Stimulated activated CD8-positive, alpha-beta memory T cell treated with anti-CD3 and anti-CD28 coated beads, Interleukin-7, amount 100 ng/mL, for 1 hour (primary cell): ENCODE measurements at places on chromosomes 16 and 17.
A peak's percentile ranks its signal among the peaks of the same experiment; 100 is the strongest.

- no peak for DNase-seq
Measured at GRCh38 chr17:43040655-43041054, 15.6 kb downstream of the RND2 start.

- DNase-seq, result no peak
Measured at GRCh38 chr16:84868829-84869472, 49.2 kb downstream of the CRISPLD2 start.

DNA sequence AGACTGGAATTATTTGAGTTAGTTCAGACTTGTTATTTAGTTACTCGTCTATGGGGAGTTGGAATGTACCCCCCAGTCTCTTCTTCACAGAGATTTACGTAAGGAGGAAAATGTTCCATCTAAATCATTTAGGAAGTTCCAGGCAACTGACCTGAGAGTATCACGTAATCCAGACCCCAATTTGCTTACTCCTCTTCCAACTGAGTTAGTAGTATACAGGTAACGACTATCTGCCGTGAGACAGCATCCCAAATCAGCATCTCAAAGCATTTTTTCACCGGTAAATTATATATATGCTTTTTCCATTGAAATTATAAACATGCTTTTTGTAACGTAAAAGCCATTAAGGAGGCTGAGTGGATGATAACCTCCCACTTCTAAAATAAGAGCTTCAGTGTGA lies 214.3 kb upstream of the WSB1 start:
- DNase-seq, result no peak

DNA sequence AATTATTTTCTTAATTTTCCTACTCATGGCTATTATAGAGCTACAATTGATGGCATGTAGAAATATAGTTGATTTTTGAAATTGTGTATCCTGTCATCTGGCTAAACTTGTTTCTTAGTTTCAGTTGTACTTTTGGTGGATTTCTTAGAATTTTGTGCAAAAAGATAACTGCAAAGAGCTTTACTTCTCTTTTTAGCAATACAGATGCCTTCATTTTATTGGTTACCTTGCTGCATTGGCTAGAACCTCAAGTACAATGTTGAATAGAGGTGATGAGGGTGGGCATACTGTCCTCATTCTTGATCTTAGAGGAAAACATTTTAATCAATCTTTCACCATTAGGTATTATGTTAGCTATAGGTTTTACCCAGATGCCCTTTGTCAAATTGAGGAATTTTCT lies 67.9 kb downstream of the METRNL start:
- DNase-seq, result no peak

GRCh38 chr17:47119746-47120520 lies 69.2 kb downstream of the CDC27 start:
- no peak for DNase-seq

DNA sequence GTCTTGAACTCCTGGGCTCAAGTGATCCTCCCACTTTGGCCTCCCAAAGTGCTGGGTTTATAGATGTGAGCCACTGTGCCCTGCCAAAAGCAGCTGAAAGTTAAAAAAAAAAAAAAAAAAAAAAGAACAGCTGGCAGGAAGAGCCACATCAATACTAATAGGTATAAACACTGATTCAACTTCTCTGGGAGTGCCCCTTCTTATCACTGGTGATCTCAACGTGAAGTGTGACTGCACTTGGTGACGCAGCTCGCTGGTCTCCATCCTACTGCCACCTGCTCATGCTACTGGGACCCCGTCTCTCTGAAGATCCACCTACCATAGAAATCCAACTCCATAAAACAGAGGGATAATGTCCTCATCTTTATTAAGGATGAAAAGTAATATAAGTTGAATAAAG lies 40.8 kb downstream of the RNF157 start:
- DNase-seq, result no peak

DNA sequence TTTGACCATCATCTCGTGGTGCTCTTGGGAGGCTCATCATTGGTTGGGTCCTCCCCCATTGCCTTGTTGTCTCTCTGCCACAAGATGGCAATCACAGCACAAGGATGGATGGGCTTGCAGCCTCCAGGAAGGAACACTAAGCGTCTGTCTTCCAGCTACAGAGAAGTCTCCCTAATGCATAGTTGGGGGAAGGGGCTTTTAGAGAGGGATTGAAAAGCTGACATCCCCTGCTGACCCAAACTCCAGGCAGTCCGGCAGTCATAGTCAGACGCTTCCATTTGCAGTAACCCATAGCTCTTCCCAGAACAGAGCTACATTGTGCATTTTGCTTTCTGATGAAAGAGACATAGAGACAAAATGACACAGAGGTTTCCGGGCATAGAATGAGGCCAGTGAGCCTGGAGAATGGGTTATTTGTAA lies 111.4 kb downstream of the UTP18 start:
- DNase-seq, result peak; percentile 2

GRCh38 chr16:73713778-73714495 lies 582.7 kb upstream of the PSMD7 start:
- no peak for DNase-seq

DNA sequence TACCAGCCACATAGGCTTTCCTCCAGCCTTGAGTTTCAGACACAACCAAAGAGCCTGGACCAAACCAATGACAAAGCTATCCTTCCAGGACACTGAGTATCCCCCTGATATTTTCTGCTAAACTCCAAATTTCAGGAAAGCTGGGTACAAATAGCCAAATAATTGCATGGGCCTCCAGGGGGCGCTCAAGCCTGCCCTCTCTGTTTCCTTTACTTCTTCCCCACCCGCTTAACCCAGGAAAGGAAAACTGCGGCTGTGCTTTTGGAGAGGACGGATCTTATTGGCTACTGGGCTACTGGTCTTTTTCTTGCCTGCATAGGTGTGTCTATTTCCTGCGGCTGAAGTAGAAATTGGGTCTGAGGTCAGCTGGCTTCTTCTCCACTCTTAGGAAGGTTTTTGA lies 30.1 kb downstream of the GNGT2 start:
- DNase-seq, result peak; percentile 54

DNA sequence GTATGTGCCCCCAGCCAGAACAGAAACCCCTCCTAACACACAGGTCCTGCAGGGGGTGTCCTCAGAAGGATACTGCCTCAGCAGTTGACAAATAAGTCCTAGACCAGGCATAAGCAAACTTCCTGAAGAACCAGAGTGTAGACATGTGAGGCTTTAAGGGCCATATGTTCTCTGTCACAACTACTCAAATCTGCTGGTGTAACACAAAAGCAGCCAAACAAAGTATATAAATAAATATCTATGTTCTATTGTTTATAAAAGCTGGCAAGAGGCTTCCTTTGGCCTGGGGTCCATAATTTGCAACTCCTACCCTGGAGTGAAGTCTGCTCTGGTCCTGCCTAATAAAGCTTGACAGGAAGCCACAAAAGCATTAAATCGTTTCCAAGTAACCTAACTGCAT lies 9.9 kb downstream of the FAM83G start:
- DNase-seq, result no peak

DNA sequence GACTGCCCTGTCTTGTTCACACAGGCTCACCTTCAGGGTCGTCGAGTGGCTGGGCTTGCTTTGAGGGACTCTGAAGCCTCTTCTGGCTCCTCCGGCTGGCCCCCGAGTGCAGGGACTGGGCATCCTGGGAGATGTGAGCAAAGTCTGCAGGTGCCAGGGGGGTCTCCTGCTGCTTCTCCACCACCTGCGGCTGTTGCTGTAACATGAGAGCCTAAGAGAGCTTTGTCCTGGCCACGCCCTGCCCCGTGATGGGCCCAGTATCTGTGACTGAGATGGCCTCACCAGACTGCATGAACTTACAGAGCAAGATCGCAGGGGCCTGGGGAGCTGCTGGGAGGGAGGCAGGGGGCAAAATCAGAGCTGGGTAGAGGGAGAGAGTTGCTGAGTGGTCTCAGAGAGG lies 12.5 kb downstream of the ERN2 start:
- no peak for DNase-seq

DNA sequence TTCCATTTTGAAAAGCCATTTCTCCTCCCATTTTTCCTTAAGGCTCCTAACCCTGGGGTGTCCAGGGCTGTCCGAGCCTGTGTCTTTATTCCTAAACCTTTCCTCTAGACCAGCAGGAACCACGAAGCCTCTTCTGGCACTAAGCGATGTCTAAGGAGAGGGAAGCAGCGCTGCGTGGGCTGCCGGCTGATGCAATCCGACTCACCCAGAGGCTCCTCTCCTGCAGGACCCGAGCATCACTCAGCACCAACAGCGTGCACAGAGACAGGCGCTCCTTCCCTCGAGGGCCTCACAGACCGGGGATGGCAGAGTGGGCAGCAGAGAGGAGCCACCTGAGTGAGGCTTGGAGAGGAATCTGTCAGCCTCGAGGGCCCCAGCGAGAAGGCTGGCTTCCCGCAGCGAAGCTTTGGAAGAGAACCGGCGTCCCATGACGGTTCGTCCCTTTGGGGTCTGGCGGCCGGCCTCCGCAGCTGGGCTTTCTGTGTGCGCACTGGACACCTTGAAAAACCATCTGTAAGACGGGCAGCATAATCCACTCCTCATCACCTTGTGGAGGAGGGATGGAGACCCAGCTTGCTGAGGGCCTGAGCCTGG lies 174.3 kb downstream of the FOXL1 start:
- DNase-seq, result no peak

- DNase-seq, result no peak
Measured at GRCh38 chr17:59783221-59784047, 76.0 kb downstream of the VMP1 start.

DNA sequence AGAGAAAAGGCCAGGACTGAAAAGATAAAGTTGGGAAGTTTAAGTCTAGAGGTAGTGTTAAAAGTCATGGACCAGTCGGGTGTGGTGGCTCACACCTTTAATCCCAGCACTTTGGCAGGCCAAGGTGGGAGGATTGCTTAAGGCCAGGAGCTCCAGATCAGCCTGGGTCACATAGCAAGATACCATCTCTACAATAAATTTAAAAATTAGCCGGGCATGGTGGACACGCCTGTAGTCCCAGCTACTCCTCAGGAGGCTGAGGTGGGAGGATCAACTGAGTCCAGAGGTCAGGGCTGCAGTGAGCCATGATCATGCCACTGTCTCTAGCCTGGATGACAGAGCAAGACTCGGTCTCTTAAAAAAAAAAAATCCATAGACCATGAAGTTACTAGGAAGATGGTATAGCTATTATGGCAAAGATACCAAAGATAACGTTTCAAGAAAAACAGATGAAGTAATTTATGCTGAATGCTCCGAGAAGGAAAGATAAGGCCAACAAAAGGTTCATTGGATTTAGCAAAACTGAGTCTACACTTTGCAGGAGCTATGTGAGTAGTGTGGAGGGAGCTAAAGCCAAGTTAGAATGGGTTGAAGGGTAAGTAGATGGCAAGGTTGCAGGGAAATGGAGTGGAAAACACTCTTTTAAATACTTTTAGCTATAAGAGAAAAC lies 11.7 kb downstream of the TRIM37 start:
- no peak for DNase-seq

- no peak for DNase-seq
Measured at GRCh38 chr17:54945671-54946070, 22.8 kb downstream of the COX11 start.

GRCh38 chr17:63120406-63120805 lies 154.4 kb downstream of the TANC2 start:
- no peak for DNase-seq

DNA sequence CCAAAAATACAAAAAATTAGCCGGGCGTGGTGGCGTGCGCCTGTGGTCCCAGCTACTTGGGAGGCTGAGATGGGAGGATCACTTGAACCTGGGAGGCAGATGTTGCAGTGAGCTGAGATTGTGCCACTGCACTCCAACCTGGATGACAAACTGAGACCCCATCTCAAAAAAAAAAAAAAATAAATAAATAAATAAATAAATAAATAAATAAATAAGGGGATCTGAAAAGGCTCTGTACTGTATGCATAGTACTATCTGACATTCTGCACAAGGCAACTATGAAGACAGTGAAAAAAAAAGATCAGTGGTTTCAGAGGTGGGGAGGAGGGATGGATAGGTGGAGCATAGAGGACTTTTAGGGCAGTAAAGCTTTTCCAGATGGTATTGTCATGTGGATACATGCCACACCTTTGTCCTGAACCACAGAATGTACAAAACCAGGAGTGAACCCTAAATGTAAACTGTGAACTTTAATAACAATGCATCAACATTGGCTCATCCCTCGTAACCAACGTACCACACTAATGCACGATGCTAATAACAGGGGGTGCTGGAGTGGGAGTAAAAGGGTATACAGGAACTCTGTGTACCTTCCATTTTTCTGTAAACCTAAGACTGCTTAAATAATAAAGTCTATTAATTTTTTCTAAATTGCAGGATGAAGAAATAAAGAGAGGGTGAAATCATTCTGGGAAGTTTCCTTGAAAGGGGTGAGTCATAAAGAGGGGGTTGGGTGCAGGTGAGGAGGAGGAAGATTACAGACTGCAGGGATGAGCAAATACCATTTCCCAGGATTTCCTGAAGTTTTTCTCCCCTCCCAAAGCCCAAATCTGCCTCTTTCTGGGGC lies 155.8 kb upstream of the SDK2 start:
- DNase-seq, result no peak

- no peak for DNase-seq
Measured at GRCh38 chr16:48291303-48291702, 44.0 kb upstream of the ABCC11 start.

DNA sequence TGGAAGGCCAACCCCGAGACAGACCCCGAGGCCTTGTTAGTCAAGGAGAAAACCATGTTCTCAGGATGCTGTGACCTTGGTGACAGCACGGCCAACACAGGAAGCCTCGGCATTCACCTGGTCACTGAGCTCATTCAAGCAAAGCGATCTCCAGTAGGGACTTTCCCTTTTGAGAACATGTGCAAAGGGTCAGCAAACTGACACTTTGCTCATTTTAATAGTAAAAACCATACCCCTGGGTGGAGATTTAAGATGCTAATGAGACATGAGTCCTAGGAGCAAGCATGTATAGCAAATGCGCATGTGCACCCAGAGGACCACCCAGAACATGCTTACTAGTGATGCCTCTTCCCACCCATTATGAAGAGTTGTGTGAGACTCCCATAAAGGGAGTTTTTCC lies 5.7 kb upstream of the SULT1A2 start:
- DNase-seq, result no peak

GRCh38 chr17:19269106-19269505 lies 31.9 kb downstream of the EPN2 start:
- no peak for DNase-seq

- DNase-seq, result no peak
Measured at GRCh38 chr17:44850612-44851011, 2.9 kb downstream of the HIGD1B start.

- no peak for DNase-seq
Measured at GRCh38 chr16:5444189-5444588, 346.6 kb upstream of the EEF2KMT start.

DNA sequence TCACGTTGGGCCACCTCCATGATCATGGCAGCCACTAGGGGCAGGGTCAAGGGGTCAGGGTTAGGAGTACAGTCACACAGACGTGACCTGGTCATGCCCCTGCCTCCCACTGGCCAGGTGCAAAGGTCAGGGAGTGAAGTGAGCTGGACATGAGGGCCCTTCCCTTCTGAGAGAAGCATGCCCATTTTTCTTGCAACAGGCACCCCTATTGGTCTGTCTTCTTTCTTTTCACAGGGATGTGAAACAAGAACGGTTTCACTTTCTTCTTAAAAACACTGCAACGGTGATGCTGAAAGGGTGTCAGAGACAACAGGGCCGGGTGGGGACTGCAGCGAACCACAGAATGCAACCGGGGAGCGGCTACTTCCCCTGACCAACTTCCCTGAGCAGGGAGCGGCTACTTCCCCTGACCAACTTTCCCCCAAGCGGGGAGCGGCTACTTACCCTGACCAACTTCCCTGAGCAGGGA lies 52.1 kb upstream of the DOC2B start:
- no peak for DNase-seq
